ENCODE measurements at places on chromosomes 5 and 9.

- DNase-seq: no peak
Observed at GRCh38 chr9:4815381-4815956, 22.7 kb downstream of the RCL1 start.

GRCh38 chr5:410911-411517, 32.0 kb upstream of the EXOC3 start:
- no peak for DNase-seq

DNA sequence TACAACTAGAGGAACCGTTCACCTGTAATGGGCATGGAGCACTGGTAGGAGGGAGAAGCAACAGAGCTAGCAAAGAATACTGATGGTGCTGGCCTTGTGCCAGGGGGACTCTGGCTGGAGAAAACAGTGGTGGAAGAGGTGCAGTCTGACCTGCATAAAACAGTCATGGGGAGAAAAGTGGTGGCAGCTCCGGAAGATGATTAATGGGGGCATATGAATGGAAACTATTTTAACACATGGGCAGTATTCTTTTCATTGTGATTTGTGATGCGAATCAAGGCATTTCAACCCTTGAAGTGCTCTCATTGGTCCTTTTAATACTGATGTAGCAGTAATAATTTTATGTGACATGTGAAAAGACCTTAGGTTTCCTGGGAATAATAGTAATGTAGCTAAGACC, 219.6 kb downstream of the ADAMTS6 start:
- DNase-seq: no peak

- DNase-seq: no peak
Observed at GRCh38 chr5:43215073-43215631, 23.1 kb downstream of the NIM1K start.

DNA sequence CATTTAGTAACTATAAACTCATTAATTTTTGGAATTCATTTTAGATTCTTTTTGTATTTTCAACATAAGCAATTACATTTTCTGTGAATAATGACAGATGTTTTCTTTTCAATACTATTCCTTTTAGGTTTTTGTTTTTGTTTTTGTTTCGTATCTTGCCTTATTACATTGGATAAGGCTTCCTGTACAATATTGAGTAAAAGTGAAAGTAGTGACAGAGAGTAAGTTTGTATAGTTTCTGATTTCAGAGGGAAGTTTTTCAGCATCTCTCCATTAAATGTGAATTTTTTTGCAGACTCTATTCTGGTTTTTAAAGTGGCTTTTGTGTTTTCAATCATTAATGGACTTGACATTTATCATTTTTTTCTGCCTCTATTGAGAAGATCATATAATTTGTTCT, 12.8 kb upstream of the CAMK4 start:
- DNase-seq: no peak

- DNase-seq: no peak
Observed at GRCh38 chr9:92254381-92255337, 38.8 kb downstream of the IARS1 start.

DNA sequence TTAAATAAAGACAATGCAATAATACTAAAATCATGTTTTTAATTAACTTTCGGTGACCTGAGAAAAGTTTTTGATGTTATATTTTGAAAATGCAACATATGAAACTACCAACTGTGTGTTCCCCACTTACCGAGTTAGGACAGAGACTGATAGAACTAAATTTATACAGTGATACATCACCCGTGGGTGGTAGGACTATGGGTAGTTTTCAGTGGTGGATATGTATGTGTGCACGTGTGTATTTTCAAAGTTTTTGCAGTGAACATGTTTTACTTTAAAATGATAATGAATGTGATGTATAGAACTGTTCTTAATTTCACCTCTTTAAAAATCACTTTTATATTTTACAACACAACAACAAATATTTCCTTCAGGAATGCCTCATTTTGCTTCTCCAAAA, 25.0 kb upstream of the ACO1 start:
- DNase-seq: no peak

DNA sequence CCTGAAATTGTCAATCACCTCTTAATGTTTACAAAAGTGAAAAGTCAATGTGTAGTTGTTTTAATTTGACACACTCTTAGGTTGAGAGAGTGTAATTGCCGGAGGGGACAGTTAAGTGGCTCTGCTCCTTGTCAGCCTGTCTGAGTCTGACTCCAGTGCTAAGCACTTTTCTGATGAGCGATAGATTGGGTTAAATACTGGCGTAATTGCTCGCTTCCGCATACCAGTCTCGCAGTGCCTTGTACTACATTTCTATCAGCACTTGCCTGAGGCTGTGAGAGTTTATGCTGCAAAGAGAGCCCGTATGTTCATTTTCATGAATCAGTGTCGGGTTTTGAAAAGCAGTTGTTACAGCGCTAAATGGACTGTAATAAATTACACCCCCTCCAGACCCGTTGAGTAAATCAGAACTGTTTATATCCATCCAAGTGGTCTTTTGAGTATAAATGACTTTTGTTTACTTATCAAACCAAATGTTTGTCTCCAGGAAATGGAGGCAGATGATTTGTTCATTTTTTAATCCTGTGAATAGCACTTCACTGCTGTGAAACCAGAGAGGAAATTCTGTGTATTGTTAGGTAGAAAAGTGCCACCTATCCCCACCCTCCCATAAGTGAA, 41.0 kb upstream of the DMRT3 start:
- DNase-seq: no peak

DNA sequence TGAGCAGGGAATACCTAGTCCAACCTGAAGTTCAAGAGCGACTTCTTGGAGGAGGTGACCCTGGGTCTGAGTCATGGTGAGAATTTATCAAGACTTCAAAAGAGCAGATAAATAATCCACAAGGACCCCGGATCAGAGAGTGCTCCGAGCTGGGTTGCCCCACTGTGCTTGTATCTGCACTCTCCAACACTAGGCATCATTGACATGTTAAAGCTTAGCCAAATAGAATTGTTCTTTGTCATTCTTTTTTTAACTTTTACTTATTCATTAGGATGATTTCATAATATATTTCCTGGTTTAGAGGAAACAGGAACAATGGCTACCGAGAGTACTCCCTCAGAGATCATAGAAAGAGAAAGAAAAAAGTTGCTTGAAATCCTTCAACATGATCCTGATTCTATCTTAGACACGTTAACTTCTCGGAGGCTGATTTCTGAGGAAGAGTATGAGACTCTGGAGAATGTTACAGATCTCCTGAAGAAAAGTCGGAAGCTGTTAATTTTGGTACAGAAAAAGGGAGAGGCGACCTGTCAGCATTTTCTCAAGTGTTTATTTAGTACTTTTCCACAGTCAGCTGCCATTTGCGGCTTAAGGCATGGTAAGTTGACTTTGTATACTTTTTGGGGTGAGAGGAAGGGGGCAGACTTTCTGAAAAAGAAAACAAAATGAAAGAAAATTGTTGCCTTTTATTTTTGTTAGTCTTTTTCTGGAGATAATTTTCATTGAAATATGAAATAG, at the start of gene CARD6:
Gene CARD6 (plus strand): TSS at position 300 of the 738 bp plus-strand sequence. CDS start 16 bp downstream, at position 316.
- DNase-seq: no peak

DNA sequence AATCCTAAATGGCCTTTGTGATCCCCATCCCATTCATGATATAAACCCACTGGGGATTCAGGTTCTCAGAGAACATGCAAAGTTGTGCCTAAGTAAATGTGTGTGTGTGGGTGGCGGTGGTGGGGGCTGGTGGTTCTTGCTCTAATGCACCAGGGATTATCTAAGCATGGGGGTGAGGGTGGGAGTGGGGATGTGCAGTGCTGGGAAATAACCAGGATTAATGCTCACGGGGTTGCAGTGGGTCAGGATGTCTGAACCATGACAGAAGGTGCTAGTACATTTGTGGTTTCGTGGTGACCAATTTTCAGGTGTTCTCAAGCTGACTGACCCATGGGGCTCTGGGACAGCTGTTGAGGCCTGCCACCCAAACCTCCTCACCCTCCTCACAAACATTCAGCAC, 101.0 kb downstream of the ZNF608 start:
- DNase-seq: no peak

- no peak for DNase-seq
Observed at GRCh38 chr9:98409719-98410118, 154.3 kb upstream of the TBC1D2 start.

- no peak for DNase-seq
Observed at GRCh38 chr5:27810458-27810857, 772.1 kb upstream of the CDH9 start.

GRCh38 chr5:639584-640213, 27.6 kb downstream of the CEP72 start:
- DNase-seq: no peak

- no peak for DNase-seq
Observed at GRCh38 chr5:133715216-133715615, 102.9 kb upstream of the FSTL4 start.

GRCh38 chr9:71783120-71783523, 14.8 kb upstream of the CEMIP2 start:
- DNase-seq: no peak

DNA sequence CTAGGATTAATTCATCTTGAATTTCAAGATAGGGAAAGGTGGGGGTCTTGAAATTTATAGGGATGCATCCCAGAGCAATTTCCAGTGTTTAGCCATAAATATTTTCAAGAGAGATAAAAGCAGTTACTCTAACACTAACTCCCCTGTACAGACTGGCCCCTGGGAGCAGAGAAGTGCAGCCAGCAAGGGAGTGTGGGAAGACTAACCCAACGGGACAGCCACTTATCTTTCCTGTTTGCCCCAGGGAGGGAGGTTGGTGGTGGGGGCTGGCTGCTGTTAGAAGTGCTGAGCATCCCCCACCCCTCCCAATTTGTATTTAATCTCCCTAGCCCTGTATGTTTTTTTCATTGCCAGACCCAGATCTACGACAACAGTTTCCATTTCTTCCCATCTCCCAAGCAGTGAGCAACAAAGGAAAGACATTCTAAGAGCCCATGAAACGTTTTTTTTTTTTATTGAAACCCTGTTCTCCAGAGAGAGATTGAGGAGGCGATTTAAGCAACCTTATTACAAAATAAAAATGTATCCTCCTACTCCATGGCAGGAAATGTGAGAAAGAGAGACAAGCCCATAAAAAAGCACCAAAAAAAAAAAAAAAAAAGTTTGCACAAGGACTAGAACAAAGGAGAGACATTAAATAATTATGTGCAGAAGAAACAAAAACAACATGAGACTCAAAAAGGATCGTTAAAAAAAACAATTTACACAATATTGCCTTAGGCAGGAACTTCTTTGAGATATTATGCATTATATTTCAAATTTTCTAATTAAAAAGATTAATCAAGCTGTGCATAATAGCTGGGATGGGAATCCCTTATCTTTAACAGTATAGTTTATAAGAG, 343.4 kb downstream of the ARHGEF28 start:
- no peak for DNase-seq

GRCh38 chr5:38660194-38660668, 103.8 kb upstream of the LIFR start:
- DNase-seq: no peak

GRCh38 chr5:126869005-126869451, 92.1 kb downstream of the LMNB1 start:
- no peak for DNase-seq

GRCh38 chr5:154962494-154962893, 21.6 kb downstream of the MRPL22 start:
- DNase-seq: no peak

DNA sequence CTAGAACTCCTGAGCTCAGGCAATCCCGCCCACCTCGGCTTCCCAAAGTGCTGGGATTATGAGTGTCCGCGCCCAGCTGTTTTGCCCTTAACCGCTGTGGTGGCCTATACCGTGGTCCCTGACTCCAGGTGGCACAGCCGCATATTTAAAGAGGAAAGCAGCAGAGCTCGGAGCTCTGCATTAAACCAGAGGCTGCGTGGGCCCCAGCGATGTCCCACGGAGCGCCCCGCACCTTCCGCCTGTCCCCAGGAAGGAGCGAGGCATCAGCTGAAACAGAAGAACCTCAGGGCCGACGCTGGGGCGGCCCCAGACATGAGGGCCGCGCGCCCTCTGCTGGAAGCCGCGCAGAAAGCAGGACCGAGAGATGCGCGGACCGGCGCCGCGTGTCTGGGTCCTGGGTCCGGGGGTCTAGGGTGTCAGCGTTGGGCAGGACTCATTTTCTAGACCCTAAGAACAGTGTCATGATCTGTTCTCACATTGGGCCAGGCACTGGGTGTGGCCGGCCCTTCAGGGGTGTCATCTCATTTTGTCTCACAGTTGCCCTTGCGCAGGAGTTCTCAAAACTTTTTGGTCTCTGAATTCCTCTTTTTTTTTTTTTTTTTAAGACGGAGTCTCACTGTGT, 37.7 kb downstream of the LAMC3 start:
- no peak for DNase-seq

GRCh38 chr5:164350236-164350635, 844.8 kb downstream of the MAT2B start:
- DNase-seq: no peak

DNA sequence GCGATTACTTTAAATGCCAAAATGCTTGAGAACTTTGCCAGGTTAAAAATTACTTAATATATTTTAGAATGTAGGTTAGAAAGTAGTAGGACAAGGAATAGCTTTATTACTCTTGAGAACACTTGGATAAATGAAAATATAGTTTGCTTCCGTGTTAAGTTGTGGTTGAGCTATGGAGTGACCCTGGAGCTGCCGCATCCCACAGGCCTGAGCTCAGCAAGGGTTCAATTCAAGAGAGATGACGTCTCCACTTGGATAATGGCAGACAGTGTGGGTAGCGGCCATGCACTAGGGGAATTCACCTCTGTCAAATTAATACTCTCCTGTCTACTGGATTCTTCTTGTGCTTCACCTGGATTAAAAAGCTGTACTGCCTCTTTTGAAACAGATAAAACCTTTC, 105.0 kb downstream of the GAPVD1 start:
- no peak for DNase-seq

GRCh38 chr9:112508377-112508776, 21.8 kb downstream of the KIAA1958 start:
- no peak for DNase-seq

- DNase-seq: no peak
Observed at GRCh38 chr9:120886490-120886967, 9.5 kb upstream of the PHF19 start.

- no peak for DNase-seq
Observed at GRCh38 chr5:75538211-75538610, 26.5 kb downstream of the POLK start.

- DNase-seq: no peak
Observed at GRCh38 chr5:88438006-88438405, 169.4 kb upstream of the TMEM161B start.

DNA sequence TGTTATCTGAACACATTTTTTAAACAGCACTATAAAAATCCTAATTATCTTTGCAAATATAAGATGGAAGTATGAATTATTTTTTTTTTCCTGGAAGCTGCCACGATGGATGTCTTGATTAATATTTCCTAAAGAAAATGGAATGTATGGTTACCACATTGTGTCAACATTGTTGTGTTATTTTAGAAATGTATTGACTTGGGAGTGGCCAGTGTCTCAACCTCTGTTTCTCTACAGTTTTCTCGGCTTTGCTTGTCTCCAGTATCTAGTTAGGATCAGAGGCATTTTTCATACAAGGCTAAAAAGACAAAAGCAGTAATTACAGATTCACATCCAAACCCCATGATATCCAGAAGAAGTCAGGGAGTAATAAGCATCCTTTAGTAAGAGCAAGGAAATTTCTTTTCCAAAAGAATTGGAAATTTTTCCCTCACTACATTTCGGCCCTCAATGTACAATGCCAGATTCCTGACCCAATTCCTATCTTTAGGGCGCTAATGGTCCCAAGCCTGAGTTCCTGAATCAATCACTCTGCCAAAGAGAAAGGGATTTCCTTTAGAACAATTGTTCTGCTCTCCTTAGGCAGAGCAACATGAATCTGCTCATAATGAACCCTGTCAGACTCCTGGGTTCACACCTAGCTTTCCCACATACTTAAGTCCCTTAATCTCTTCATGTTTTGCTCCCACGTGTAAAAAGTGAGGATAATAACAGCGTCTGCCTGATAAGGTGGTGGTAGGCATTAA, 111.7 kb downstream of the EDIL3 start:
- no peak for DNase-seq

- DNase-seq: no peak
Observed at GRCh38 chr5:165559645-165560044, 2054.2 kb downstream of the MAT2B start.

All from cerebellar nuclear complex (tissue), 1 donor.